ENCODE measurements at places on chromosomes 6 and 20. TPM values are rescaled to one million over a fixed set of nuclear protein-coding genes. Genes with fewer than 3 reads are reported as not detected.

DNA sequence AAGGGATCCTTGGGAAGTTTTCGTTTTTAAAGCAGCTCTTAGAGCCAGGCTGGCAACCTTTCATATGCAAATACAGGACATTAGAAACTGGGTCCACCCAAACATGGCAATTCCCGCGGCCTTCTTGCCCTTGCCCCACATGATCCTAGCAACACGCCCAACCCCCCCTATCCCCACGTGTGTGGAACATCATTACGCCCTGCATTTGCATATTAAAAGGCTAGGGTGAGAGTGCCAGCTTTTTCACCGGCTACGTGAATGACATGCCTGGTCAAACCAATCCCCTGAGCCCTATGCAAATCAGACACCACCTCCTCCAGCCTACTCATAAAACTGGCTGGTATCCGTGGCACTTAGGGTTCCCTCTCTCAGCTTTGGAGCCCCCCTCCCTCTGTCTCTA, 88.1 kb downstream of the TNFRSF21 start:
- no peaks in the 10 kb centered on the region for H3K27me3 ChIP-seq
- H3K4me1 ChIP-seq = no peaks in the 10 kb centered on the region
- no peak overlapping the region for H3K27ac ChIP-seq
- no peaks in the 10 kb centered on the region for H3K36me3 ChIP-seq

The NRSN1 gene
- total RNA-seq = not detected

The MOXD1 gene
- 0.75 TPM for total RNA-seq

DNA sequence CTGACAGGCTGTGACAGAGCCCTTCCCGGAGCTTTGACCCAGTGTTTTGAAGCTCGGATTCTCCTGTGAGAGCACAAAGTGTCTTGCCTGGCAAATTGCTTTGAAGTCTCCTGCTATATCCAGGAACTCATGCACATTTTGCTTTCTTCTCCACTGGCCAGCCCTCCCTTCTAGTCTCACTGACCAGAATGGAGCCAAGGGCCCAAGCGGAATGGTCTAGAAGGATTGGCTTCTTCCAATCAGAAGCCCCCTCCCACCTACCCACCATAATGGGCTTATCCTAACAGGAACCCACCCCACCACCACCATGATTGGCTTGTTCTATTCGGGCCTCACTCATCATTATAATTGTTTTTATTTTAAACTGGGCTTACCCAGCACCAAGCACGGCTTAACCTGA, 130.1 kb downstream of the PXDC1 start:
- no peaks in the 10 kb centered on the region for H3K36me3 ChIP-seq
- no peak overlapping the region for H3K4me3 ChIP-seq
- H3K27me3 ChIP-seq = no peaks in the 10 kb centered on the region
- H3K4me1 ChIP-seq = no peaks in the 10 kb centered on the region

DNA sequence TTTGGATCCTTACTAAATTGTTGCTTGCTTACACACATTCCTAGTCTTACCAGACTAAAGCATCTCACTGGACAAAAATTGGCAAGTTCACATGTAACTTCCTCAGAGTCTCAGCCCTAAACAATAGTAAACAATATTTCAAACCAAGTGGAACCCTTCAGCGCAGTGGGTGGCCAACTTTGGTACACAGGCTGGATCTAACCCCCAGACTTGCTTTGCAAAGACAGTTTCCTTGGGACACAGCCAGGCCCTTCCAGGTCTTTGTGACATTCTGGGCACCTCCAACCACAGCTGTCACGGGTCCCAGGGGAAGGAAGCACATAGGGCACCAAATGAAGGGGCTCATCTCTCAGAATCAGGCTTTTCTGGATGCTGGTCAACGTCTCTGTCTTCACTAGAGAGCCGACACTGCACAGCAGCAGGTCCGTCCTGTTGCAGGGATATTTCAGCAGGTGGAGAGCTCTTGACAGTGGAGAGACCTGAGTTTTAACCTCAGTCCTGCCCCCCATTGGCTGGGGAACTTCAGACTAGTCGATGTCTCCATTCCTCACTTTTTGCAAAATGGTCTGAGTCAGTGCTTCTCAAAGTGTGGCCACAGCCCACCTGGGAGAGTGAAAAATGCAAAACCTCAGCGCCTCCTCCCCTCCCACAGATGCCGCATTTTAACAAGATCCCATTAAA, 91.4 kb downstream of the BFSP1 start:
- H3K36me3 ChIP-seq = no peaks in the 10 kb centered on the region
- no peaks in the 10 kb centered on the region for H3K4me1 ChIP-seq
- no peaks in the 10 kb centered on the region for H3K27me3 ChIP-seq
- H3K4me3 ChIP-seq = no peak overlapping the region
- H3K27ac ChIP-seq = no peak overlapping the region

- H3K36me3 ChIP-seq = no peaks in the 10 kb centered on the region
- H3K4me3 ChIP-seq = no peak overlapping the region
- H3K27ac ChIP-seq = no peak overlapping the region
- H3K27me3 ChIP-seq = no peaks in the 10 kb centered on the region
Measured at GRCh38 chr6:35173427-35174087, 32.4 kb upstream of the TCP11 start.

DNA sequence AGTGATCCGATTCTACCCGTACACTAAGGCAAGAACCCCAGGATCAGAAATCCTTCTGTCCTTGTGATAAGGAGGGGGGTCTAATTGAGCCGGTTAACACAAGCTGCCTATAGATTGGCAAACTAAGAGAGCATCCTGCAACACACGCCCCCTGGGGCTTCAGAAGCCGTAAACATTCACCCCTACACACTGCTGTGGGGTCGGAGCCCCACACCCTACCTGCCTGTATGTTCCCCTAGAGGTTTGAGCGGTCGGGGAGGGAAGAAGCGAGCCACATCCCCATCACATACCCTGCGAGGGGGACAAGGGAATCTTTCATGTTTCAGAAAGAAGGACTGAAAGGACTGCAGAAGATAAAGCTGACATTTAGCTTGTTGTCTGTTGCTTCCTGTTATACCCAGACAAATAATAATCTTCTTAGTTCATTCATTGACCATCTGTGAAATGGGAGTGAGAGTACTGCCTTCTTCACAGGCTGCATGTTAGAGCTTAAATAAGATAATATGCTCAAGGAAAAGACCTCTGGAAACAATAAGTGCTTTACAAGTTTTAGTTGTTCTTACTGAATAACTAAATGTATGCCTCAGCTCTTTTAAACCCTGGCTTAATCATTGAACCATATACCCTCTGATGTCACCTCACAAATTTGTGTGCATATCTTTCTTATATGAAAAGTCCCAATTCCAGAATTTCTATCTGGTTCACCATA, 74.2 kb upstream of the RNF217 start:
- no peaks in the 10 kb centered on the region for H3K27me3 ChIP-seq
- no peak for DNase-seq
- no peak overlapping the region for H3K27ac ChIP-seq
- H3K36me3 ChIP-seq = no peaks in the 10 kb centered on the region
- no peaks in the 10 kb centered on the region for H3K4me1 ChIP-seq

The ETV7 gene
- not detected for total RNA-seq

The POPDC3 gene
- total RNA-seq = not detected

GRCh38 chr20:19205981-19206396, 6.5 kb upstream of the SLC24A3 start:
- peak; percentile 83 for DNase-seq
- H3K27me3 ChIP-seq = no peaks in the 10 kb centered on the region
- no peaks in the 10 kb centered on the region for H3K36me3 ChIP-seq
- no peak overlapping the region for H3K27ac ChIP-seq
- H3K4me3 ChIP-seq = no peak overlapping the region
- peaks cover 9% of the 10 kb centered on the region for H3K4me1 ChIP-seq

The ZBTB22 gene
- 35.5 TPM for total RNA-seq

DNA sequence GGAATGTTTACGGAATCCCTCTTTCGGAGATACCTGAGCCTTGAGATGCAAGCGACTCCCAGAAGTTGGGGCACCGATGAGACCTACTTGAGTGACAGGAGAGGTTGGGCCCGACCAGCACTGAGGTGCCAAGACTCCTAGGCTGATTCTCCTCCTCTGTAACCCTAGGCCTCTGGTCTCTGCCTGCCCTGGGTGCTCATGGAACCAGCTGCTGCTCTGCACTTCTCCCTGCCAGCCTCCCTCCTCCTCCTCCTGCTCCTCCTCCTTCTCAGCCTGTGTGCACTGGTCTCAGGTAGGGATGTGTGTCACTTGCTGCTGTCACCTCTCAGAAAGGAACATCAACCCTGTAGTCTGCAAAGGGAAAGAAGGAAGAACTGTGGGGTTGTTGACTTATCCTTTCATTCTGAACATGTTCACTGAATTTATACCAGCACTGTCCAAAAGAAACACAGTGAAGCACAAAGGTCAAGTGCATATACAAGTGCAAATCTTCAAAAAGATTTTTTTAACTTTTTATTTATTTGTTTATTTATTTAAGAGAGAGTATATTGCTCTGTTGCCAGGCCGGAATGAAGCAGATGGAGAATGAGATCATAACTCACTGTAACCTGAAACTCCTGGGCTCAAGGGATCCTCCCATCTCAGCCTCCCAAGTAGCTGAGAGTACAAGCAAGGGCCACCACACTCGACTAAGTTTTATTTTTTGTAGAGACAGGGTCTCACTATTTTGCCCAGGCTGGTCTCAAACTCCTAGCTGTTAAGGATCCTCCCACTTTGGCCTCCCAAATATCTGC, 913 bp downstream of the BTN2A2 start:
- peak overlapping the region; percentile 68 for H3K27ac ChIP-seq
- H3K27me3 ChIP-seq = no peaks in the 10 kb centered on the region
- peak; percentile 66 for DNase-seq
- peak overlapping the region; percentile 69 for H3K4me3 ChIP-seq
- no peaks in the 10 kb centered on the region for H3K36me3 ChIP-seq

The HLA-DQB1 gene
- 3.5 TPM for total RNA-seq

The PTGIS gene
- total RNA-seq = 288 TPM

DNA sequence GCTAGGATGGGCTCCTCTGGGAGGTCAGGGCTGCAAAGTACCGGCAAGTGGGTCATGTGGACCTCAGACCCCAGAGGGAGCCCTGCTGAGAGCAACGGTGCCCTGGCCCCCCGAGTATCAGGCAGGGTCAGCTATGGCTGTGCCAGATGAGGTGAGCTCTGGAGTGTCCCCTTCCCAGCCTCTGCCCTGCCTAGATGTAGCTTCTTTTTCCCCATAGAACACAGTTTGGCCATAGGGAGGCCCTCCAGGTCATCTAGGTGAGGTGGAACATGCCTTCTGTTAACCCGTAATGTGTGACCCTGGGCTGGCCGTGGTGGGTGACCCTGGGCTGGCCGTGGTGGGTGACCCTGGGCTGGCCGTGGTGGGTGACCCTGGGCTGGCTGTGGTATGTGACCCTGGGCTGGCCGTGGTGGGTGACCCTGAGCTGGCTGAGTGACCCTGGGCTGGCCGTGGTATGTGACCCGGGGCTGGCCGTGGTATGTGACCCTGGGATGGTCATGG, 21.2 kb upstream of the PCMTD2 start:
- H3K27me3 ChIP-seq = no peaks in the 10 kb centered on the region
- no peaks in the 10 kb centered on the region for H3K4me1 ChIP-seq
- H3K27ac ChIP-seq = no peak overlapping the region
- DNase-seq = no peak
- H3K4me3 ChIP-seq = no peak overlapping the region

- no peaks in the 10 kb centered on the region for H3K27me3 ChIP-seq
- H3K36me3 ChIP-seq = no peaks in the 10 kb centered on the region
- DNase-seq = no peak
- no peak overlapping the region for H3K4me3 ChIP-seq
Measured at GRCh38 chr6:164252948-164253347, 838.4 kb downstream of the QKI start.

GRCh38 chr6:27867051-27867944, 44.9 kb downstream of the OR2B2 start:
- H3K4me3 ChIP-seq = peak overlapping the region; percentile 50
- peak overlapping the region; percentile 35 for H3K27ac ChIP-seq
- H3K4me1 ChIP-seq = peaks cover 6% of the 10 kb centered on the region
- no peaks in the 10 kb centered on the region for H3K36me3 ChIP-seq
- peak; percentile 72 for DNase-seq

DNA sequence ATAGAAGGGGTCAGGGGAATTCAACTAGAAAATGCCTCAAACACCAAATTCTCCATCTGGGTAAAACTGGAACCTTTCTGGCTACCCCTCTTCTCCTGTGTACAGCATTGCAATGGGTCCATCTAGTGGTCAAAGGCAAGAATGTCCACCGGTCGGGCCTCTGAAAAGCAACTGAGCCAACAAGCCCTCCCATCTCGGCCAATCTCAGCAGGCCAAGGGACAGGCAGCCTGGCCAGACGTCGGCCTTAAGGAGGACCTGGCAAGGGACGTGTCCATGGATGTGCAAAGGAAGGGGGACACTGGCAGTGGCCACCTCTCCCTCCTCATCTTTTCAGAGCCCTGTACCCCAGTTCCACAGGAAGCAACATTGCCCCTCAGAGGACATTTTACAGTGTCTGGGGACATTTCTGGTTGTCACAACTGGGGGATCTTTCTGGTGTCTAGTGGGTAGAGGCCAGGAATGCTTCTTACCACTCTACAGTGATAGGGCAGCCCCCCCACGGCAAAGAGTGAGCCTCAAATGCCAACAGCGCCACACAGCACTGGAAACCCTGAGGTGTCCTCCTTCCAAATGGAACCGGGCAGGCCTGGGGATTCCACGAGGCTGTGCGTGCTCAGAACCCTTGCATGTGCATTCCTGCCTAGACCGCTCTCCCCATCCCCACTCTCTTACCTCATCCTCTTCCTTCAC, 99.8 kb upstream of the FOXA2 start:
- no peaks in the 10 kb centered on the region for H3K27me3 ChIP-seq
- no peak overlapping the region for H3K4me3 ChIP-seq
- no peak overlapping the region for H3K27ac ChIP-seq

GRCh38 chr6:87706187-87706966, 4.3 kb upstream of the AKIRIN2 start:
- no peaks in the 10 kb centered on the region for H3K4me1 ChIP-seq
- H3K4me3 ChIP-seq = no peak overlapping the region
- no peak for DNase-seq
- no peaks in the 10 kb centered on the region for H3K27me3 ChIP-seq
- H3K36me3 ChIP-seq = no peaks in the 10 kb centered on the region
- H3K27ac ChIP-seq = no peak overlapping the region

DNA sequence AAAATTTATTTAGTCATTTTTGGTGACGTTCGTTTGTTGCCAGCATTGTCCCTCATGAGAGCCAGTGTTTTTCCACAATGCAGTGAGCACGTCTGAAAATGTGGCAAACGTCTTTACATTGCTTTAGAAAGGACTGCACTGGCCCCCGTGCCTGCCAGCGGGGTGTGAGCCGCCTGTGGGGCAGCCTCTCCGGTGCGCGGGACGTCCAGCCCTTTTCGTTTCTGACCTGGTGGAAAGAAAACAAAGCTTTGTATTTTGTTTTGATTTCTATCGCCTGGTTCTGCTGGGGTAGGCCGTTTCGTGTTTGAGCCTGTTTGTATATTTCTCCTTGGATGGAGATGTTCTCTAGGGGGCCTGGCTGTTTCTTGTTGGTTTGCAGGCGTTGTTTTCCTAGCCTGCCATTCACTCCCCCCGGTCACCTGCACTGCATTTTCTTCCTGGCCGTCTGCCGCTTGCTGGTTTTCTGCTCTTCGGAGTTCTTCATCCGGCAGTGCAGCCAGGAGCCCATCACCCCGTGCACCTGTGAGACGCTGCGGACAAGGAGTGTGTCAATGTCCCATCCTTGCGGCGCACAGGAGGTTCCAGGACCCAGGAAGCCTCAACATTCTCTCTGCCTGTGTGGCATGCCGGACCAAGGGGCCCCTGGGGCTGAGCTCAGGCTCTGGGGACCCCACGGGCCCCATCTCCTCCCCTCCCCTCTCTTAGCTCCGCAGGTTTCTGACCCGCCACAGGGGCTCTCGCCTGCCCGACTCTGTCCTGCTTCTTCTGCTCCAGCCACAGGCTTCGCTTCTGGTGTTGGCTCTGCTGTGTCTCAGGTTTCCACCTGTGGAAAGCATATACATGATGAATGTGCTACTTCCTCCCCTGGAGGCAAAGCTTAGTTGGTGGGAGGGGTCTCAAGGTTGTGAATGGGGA, 100.5 kb downstream of the CDH4 start:
- no peak for DNase-seq
- H3K36me3 ChIP-seq = no peaks in the 10 kb centered on the region
- H3K27me3 ChIP-seq = no peaks in the 10 kb centered on the region
- H3K4me1 ChIP-seq = no peaks in the 10 kb centered on the region

The MLIP gene
- total RNA-seq = not detected
